Umbilical cord (tissue), 2 donors: ENCODE measurements at places on chromosomes 12 and 14.

DNA sequence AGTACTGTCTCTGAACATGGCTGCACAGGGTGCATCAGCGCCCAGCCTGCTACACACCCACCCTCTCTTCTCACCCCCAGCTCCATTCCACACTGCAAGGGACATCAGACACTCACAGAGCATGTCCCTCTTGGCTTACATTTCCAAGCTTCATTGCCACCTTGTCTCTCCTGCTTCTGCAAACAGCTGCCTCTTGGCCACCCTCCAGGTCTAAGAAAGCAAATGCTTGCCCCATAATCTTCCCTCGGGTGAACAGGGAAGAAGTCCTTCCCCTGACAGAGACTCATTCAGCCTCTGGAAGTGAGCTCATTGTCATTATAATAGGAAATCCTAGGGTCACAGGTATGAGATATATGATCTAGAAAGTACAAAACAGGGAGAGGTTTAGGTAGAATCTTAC, 505.2 kb downstream of the RMST start:
- DNase-seq = no peak

- DNase-seq = peak; percentile 69
Measured at GRCh38 chr14:51357250-51357649, 117.2 kb downstream of the TMX1 start.

- no peak for DNase-seq
Measured at GRCh38 chr14:96938946-96939345, 141.8 kb downstream of the VRK1 start.

DNA sequence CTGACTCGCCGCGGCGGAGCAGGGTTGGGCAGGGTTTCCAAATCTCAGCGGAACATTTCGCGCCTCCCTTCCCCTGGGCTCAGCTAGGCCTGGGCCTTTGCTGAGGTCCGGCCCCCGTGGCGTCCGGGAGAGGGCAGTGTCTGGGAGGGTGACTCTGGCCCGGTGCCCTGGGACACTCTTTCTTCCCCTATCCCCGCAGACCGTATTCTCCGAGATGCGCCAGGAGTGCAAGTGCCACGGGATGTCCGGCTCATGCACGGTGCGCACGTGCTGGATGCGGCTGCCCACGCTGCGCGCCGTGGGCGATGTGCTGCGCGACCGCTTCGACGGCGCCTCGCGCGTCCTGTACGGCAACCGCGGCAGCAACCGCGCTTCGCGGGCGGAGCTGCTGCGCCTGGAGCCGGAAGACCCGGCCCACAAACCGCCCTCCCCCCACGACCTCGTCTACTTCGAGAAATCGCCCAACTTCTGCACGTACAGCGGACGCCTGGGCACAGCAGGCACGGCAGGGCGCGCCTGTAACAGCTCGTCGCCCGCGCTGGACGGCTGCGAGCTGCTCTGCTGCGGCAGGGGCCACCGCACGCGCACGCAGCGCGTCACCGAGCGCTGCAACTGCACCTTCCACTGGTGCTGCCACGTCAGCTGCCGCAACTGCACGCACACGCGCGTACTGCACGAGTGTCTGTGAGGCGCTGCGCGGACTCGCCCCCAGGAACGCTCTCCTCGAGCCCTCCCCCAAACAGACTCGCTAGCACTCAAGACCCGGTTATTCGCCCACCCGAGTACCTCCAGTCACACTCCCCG, 3.0 kb downstream of the WNT1 start:
- no peak for DNase-seq

DNA sequence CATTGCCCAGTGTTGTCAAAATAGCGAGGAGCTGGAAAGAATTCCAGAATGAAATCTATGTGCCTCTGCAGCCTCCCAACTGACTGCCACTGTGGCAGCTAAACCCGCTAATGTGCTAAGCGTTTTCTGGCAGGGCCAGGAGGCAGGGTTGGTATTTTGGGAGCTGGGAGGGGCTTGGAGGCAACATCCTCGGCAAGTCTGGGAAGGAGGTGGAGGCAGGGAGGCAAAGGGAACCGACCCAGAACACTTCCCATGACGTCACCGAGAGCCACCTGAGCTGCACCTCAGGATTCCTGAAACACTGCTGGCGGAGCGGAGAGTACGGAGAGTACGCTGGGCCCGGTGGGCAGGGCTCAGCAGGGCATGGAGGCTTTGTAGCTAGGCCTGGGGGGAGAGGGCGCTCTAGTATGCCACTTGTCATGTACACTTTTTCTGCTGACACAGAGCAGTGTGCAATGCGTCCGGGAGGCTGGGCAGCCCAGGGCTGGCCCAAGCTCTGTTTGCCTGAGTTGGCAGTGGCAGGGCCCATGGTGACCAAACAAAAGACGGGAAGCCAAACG, 81.5 kb downstream of the DPF3 start:
- DNase-seq = peak; percentile 17
